H9 (cell line): ENCODE measurements at places on chromosomes 6 and 20. TPM values are rescaled to one million over a fixed set of nuclear protein-coding genes. Genes with fewer than 3 reads are reported as not detected.

Gene LY86
- not detected in 2 replicates for total RNA-seq

DNA sequence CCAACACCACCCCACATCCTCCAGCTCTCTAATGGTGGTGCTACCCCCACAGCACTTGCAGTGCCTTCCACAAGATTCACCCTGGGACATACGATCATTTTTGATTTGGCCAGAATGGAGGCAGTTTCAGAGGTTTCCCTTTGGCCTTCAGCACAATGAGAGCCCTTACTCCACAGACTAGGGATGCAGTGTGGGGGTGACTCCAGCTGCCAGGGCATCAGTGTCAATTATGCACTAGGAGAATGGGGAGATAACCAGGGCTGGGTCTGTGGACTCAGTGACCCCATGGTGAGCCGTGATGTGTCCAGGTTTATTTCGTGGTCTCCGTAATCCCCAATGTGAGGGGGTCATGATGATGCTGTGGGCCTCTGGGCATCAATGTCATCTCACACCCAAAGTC, 31.5 kb upstream of the MICB start:
- DNase-seq = no peak
- H3K36me3 ChIP-seq = no peaks in the 10 kb centered on the region
- no peak overlapping the region for H3K4me3 ChIP-seq

DNA sequence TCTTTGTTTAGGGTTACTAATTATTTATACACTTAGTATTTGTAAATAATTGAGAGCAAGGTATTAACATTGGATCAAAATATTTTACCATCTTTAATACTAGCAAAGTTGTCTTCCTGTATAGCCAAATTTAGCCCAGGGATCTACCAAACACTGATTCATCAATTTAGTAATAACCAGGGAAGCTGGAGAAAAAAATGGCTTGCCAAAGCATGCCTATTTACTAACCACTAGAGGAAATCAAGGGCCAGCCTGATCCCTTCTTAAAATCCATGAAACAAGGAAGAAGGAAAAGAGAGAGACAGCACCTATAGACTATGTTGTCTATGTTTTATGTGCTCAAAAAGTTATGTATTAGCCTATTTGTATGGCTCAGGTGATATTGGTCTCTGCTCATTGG, 450.3 kb upstream of the GJE1 start:
- no peak overlapping the region for H3K27ac ChIP-seq
- no peaks in the 10 kb centered on the region for H3K36me3 ChIP-seq
- no peak for DNase-seq
- no peaks in the 10 kb centered on the region for H3K27me3 ChIP-seq
- H3K4me3 ChIP-seq = no peak overlapping the region

Gene DDO
- not detected in 2 replicates for total RNA-seq

GRCh38 chr20:36528176-36528874, 13.0 kb upstream of the MYL9 start:
- H3K36me3 ChIP-seq = peaks cover 45% of the 10 kb centered on the region
- no peak for DNase-seq
- no peaks in the 10 kb centered on the region for H3K4me1 ChIP-seq
- H3K4me3 ChIP-seq = no peak overlapping the region
- no peaks in the 10 kb centered on the region for H3K27me3 ChIP-seq

DNA sequence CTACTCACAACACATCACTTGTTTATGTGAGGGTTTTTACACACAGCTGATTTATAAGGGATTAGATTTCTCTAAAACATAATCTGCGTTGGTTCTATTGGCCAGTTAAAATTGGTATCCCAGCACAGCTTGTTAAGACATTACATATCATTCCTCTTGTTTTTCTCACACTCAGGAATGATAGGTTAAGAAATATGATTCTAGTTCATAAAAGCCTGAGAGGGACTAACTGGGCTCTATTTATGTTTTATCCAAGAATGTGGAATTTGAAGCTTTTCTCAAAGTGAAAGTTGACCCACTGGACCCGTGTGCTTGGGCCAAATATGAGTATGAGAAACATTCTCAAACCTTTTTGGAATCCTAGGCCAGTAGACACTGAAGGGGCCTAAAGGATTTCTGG, 117.3 kb downstream of the TMEM170B start:
- no peak overlapping the region for H3K27ac ChIP-seq
- peaks cover 17% of the 10 kb centered on the region; the same call in 1 of the 2 replicates for H3K4me1 ChIP-seq
- no peak for DNase-seq
- H3K4me3 ChIP-seq = no peak overlapping the region
- H3K27me3 ChIP-seq = no peaks in the 10 kb centered on the region

- H3K27me3 ChIP-seq = no peaks in the 10 kb centered on the region
- no peak for DNase-seq
- no peaks in the 10 kb centered on the region for H3K4me1 ChIP-seq
- no peak overlapping the region for H3K4me3 ChIP-seq
- H3K27ac ChIP-seq = no peak overlapping the region
- H3K36me3 ChIP-seq = no peaks in the 10 kb centered on the region
These were observed 136.3 kb upstream of the PHACTR1 start for GRCh38 chr6:12580290-12580689.

GRCh38 chr6:119243657-119244056, 105.9 kb downstream of the MAN1A1 start:
- H3K4me1 ChIP-seq = peaks cover 2% of the 10 kb centered on the region; the same call in 1 of the 2 replicates
- H3K36me3 ChIP-seq = no peaks in the 10 kb centered on the region
- no peak overlapping the region for H3K4me3 ChIP-seq
- DNase-seq = no peak
- H3K27me3 ChIP-seq = no peaks in the 10 kb centered on the region

Gene HDGFL1
- not detected in 2 replicates for total RNA-seq

Gene PTK7
- total RNA-seq = 126 and 128 TPM in 2 replicates

DNA sequence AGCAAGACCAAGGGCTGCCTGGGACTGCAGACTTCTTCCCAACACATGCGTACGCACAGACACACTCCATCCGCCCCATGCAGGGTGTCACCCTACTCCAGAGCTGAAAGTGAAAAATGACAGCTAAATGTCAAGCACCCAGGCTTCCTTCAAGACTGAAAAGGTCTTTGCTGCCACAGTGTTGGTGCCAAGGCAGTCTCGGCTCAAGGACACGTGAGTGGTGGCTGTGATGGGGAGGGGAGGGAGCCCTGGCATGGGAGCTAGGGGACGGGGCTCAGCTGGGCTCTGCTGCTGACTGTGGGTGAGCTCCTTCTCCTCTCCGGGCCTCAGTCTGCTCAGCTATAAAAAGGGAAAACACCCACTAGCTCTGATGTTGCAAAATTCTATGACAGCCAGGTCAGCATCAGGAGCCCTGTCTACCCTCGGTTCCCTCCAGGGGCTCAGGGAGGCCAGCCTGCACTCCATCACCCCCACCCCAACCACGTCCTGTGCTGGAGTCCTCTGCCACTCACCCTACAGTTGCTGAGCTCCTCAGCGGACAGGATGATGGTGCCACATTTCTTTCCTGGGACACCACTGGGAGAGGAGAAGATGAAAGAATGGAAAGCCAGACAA, 47.6 kb downstream of the CPNE5 start:
- H3K27ac ChIP-seq = no peak overlapping the region
- no peaks in the 10 kb centered on the region; the same call in 1 of the 2 replicates for H3K36me3 ChIP-seq
- H3K4me1 ChIP-seq = peaks cover 8% of the 10 kb centered on the region; the same call in 1 of the 2 replicates
- no peak overlapping the region for H3K4me3 ChIP-seq

Gene ARG1
- total RNA-seq = not detected in 2 replicates

GRCh38 chr6:44062771-44063560, 64.3 kb downstream of the MRPL14 start:
- H3K27ac ChIP-seq = no peak overlapping the region
- peaks cover 7% of the 10 kb centered on the region; the same call in 1 of the 2 replicates for H3K36me3 ChIP-seq
- H3K27me3 ChIP-seq = no peaks in the 10 kb centered on the region
- H3K4me3 ChIP-seq = no peak overlapping the region

DNA sequence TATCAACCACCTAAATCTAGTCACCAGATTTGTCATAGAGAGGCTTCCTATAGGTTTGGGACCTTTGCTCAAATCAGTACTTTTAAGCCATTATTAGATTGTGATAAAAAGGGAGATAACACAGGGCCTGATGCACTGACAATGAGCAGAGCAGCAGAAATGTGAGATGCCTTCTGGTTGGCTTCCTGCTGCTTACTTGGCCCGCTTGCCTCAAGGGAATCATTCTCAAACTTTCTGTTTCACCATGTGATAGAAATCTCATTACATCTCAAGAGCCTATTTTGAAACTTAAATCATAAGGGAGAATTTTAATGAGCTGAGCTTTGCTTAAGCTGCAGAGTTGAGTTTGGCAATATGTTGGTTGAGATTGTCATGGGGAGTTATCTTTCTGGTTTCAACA, 606.0 kb downstream of the DHX35 start:
- H3K4me1 ChIP-seq = no peaks in the 10 kb centered on the region
- H3K36me3 ChIP-seq = no peaks in the 10 kb centered on the region
- H3K4me3 ChIP-seq = no peak overlapping the region
- no peak overlapping the region for H3K27ac ChIP-seq
- no peaks in the 10 kb centered on the region for H3K27me3 ChIP-seq

GRCh38 chr6:79797912-79798311, 149.4 kb downstream of the ELOVL4 start:
- no peak for DNase-seq
- no peaks in the 10 kb centered on the region for H3K27me3 ChIP-seq
- no peaks in the 10 kb centered on the region for H3K4me1 ChIP-seq
- no peak overlapping the region for H3K4me3 ChIP-seq

Gene MAS1
- 0.02 TPM in 2 replicates for total RNA-seq

- H3K4me1 ChIP-seq = no peaks in the 10 kb centered on the region
- H3K27me3 ChIP-seq = no peaks in the 10 kb centered on the region
- H3K27ac ChIP-seq = no peak overlapping the region
- no peak overlapping the region for H3K4me3 ChIP-seq
- DNase-seq = no peak
- H3K36me3 ChIP-seq = peaks cover 2% of the 10 kb centered on the region; the same call in 2 of the 3 replicates
These were observed 10.8 kb upstream of the ADA start for GRCh38 chr20:44662261-44662660.

- H3K27me3 ChIP-seq = no peaks in the 10 kb centered on the region
- no peak overlapping the region for H3K4me3 ChIP-seq
- H3K4me1 ChIP-seq = no peaks in the 10 kb centered on the region; the same call in 1 of the 2 replicates
- no peak for DNase-seq
- no peaks in the 10 kb centered on the region for H3K36me3 ChIP-seq
These were observed 127.9 kb downstream of the BACH2 start for GRCh38 chr6:90168693-90169131.

Gene HTR1B
- 0.83 and 1.1 TPM in 2 replicates for total RNA-seq

- no peaks in the 10 kb centered on the region for H3K36me3 ChIP-seq
- H3K4me1 ChIP-seq = no peaks in the 10 kb centered on the region
- no peak for DNase-seq
- no peak overlapping the region for H3K4me3 ChIP-seq
- H3K27me3 ChIP-seq = no peaks in the 10 kb centered on the region
These were observed 150.8 kb downstream of the ESR1 start for GRCh38 chr6:151958332-151958731.

DNA sequence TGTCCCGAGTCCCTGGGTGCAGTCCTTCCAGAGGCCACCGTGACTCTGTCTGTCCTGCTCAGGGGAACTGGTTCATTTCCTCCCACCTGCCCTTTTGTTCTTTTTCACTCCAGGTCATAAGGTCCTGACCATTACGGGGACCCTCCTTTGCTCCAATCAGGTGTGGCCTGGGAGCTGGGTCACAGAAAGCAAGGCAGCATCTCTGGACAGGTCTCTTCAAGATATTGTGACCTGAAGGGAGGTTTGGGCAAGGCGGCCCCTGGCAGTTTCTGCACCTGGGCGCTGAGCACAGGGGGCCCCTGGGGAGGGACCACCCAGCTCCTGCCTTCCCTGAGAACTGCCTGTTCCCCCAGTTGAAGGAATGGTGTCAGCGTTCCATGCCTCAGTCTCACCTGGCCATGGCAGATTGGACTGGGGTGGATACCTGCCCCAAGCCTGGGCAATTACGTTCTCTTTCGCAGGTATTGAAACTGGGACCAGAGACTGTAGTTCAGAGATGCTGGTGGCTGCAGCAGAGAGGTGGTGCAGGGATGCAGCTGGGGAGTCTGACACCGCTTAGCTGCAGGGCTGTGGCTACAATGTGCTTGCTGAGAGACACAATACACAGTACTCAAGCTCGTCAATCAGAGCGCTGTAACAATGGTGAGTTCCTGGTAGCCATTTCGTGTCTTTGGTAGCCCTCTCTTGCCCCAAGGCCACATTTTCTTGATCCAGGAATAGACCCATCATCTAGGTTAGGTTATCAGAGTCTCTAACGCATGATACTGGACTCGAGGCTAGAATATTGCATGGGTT, 15.6 kb upstream of the NELFCD start:
- H3K36me3 ChIP-seq = no peaks in the 10 kb centered on the region
- no peak for DNase-seq
- no peaks in the 10 kb centered on the region for H3K27me3 ChIP-seq
- no peak overlapping the region for H3K4me3 ChIP-seq
- no peak overlapping the region for H3K27ac ChIP-seq
- H3K4me1 ChIP-seq = no peaks in the 10 kb centered on the region

DNA sequence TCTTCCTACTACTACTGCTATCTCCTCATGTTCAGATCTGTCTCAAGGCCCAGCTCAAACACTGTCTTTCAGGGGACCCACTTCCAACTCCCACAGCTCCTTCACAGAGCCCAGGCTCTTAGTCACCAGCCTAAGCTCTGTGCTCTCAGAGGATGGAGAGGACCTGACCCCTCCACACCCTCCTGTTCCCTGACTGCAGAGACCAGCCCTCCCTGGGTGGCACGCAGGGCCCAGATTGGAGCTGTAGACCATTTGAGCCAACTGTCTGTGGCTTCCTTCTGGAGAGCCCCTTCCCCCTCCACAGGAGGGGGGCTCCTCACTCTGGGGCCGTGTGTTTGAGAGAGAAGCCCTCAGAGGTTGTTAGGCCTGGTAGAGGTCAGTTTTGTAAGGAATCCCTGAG, 9.8 kb downstream of the SNPH start:
- no peaks in the 10 kb centered on the region for H3K4me1 ChIP-seq
- H3K4me3 ChIP-seq = no peak overlapping the region
- H3K36me3 ChIP-seq = no peaks in the 10 kb centered on the region
- no peaks in the 10 kb centered on the region for H3K27me3 ChIP-seq
- H3K27ac ChIP-seq = no peak overlapping the region

DNA sequence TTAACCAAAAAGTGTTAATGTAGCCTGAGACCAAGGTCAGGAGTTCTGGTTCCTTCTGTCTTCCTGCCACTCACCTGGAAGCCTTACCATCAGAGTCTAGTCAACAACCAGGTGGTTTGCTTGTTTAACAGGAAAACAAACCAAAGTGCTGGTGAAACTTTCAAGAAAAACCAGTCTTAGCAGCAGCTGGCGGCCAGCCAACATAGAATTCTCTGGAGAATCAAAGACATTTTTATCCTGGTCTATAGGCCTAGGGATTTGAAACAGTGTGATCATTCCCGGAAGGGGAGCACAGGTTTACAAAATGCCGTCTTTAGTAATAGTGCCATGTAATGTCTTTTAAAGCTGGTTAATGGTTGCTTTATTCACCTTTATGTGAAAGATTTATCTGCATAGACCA, 146.6 kb upstream of the AKIRIN2 start:
- no peak overlapping the region for H3K4me3 ChIP-seq
- no peak for DNase-seq
- no peaks in the 10 kb centered on the region for H3K4me1 ChIP-seq
- no peak overlapping the region for H3K27ac ChIP-seq
- no peaks in the 10 kb centered on the region for H3K27me3 ChIP-seq

GRCh38 chr6:136764517-136764993, 27.7 kb downstream of the MAP3K5 start:
- H3K4me3 ChIP-seq = no peak overlapping the region
- no peaks in the 10 kb centered on the region for H3K36me3 ChIP-seq
- no peak for DNase-seq
- H3K4me1 ChIP-seq = peaks cover 1% of the 10 kb centered on the region; the same call in 1 of the 2 replicates

Gene EBF4
- 3.9 and 4.3 TPM in 2 replicates for total RNA-seq
